ENCODE measurements at places on chromosomes 3 and 15.

GRCh38 chr3:128315313-128315712, 151.4 kb downstream of the DNAJB8 start:
- DNase-seq = no peak

DNA sequence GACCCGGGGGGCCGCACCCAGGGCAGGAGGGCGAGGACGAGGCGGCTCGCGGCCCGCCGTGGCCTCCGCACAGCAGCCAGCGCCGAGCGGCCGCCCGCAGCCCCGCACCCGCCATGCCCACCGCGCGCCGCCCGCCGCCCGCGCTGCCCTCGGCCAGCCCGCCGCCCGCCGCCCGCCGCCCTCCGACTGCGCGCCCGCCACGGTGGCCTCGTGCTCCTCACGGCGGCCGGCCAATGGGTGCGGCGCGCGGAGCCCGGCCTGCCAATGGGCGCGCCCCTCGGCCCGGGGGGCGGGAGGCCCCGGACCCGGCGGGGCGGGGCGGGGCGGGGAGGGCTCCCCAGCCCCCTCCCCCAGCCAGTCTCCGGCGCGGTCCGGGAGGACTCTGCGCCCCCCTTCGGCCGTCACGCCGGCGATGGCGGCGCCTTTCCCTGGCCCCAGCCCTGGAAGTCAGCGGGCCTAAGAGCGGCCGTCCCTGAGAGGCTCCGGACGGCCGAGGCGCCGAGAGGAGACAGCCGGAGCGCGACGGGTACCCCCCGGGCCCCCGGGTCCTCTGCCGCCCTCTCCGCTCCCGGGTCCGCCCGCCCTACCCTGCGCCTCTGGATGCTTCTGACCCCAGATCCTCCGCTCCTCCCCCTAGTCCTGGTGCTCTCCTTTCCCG, at the start of gene NT5DC2:
NT5DC2 (minus strand) TSS at position 235 of the 658 bp plus-strand sequence; CDS start at position 115, 120 bp downstream.
- peak; percentile 63 for DNase-seq

GRCh38 chr15:69217381-69217780, 56.9 kb downstream of the GLCE start:
- DNase-seq = no peak

GRCh38 chr3:114418107-114418506, 124.3 kb downstream of the TIGIT start:
- DNase-seq = no peak

GRCh38 chr3:98003306-98003969, 31.2 kb upstream of the RIOX2 start:
- DNase-seq = no peak

- DNase-seq = no peak
Measured at GRCh38 chr3:114675104-114675503, 381.3 kb downstream of the TIGIT start.

GRCh38 chr3:79843180-79843579, 75.4 kb upstream of the ROBO1 start:
- DNase-seq = peak; percentile 3

DNA sequence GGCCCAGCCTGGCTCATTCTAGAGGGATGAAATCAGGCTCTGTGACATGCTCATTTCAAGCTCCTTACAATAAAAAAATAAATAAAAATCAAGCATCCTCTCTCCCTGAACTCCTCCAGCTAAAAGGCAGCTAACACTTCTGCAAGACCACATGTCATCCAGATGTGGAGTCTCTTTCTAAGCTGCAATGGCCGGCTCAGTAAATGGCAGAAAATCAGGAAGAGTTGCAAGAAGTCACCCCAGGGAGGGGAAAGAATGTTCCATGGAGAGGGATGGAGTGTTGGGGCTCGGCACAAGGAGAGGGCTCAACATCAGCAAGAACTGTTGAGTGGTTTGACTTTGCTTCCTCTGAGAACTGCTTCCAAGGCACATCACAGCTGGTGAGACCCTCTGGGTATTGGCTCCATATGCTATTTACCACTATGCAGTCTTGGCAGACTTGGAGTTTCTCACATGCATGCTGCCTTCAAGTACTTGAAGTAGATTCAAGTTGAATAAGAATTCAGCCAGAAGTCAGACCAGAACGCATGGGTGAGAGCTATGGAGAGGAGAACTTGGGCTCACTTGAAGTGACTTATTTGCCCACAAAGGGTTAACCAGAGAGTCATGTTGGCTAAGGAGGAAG, 689.0 kb downstream of the NTRK3 start:
- DNase-seq = no peak

- peak; percentile 11 for DNase-seq
Measured at GRCh38 chr3:103052236-103052830, 617.5 kb downstream of the ZPLD1 start.

GRCh38 chr15:65384895-65385869, 7.4 kb upstream of the IGDCC3 start:
- peak; percentile 89 for DNase-seq

- DNase-seq = no peak
Measured at GRCh38 chr3:120823156-120823555, 80.6 kb downstream of the GTF2E1 start.

GRCh38 chr3:141233457-141234161, 2.0 kb downstream of the PXYLP1 start:
- no peak for DNase-seq

DNA sequence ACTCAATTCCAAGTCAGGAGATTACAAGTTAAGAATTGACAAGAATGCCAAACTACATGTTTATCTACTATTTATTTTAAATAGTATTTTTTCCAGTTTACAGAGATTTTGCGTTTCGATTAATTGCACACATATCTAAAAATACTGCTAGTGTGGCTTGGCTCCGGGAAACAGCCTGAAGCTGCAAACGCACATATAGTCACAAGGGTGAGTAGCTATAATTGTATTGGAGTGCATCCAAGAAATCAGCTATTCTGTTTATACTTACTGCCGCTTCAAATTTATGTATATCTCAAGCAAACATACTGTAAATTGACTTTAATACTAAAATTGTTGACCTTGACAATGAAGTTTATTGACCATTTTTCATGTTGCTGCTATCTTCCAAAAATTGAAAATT, 77.0 kb upstream of the PLSCR5 start:
- DNase-seq = peak; percentile 3

GRCh38 chr3:20488151-20488550, 302.1 kb upstream of the SGO1 start:
- DNase-seq = no peak

- DNase-seq = no peak
Measured at GRCh38 chr3:113075588-113075987, 84.8 kb downstream of the GTPBP8 start.

- no peak for DNase-seq
Measured at GRCh38 chr15:26759986-26760385, 12.9 kb downstream of the GABRB3 start.

GRCh38 chr3:133531981-133532380, 41.5 kb upstream of the CDV3 start:
- peak; percentile 89 for DNase-seq

DNA sequence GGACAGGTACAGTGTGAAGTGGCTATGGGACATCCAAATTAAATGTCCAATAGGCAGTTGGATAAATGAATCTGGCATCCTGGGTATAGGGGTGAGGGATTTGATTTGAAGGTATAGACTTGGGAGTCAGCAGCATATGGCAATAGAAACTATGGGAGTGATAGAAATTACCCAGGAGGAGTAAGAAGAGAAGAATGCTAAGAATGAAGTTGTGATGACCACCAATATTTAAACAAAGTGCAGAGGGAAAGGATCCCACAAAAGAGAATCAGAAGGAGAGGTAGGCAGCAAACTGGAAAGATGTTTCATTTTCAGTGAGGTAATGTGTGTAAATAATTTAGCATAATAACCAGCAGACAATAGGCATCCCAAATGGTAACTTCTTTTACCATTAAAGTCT, 13.8 kb upstream of the MSL2 start:
- DNase-seq = no peak

- DNase-seq = peak; percentile 96
Measured at GRCh38 chr15:64095795-64096667, at the start of gene SNX1. SNX1 (plus strand) TSS chr15:64095982; CDS start chr15:64096014, 32 bp downstream.
